Ecto neural progenitor cell (in vitro differentiated cells): ENCODE measurements at places on chromosomes 7 and 10.

- peak; percentile 41 for DNase-seq
Measured at GRCh38 chr10:49116509-49117375, 1.4 kb upstream of the VSTM4 start.

GRCh38 chr7:99313204-99313573 is 12.5 kb upstream of the ARPC1A start:
- no peak for DNase-seq

DNA sequence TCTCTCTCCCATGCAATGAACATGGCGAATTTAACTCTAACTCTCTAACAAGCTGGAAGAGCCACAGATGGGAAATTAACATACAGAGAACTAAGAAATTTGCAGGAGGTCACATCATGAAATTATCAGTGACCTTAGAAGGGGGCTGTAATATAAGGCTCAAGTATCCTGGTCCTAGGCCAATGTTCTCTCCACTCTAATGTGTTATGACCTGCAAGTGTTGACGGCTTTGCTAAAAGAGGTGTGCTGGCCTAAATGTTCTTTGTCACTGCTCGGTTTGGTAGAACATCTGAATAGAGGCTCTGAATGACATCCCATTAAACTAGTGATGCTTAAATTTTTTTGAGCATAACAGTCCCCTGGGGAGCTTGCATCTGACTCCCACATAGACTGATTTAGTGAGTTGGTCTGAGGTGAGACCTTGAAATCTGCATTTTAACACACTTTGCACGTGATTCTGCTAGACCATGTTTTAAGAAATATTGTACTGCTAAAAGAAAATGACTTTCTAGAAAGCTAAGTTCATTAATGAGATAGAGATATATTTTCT is 129.3 kb downstream of the GFRA1 start:
- no peak for DNase-seq

DNA sequence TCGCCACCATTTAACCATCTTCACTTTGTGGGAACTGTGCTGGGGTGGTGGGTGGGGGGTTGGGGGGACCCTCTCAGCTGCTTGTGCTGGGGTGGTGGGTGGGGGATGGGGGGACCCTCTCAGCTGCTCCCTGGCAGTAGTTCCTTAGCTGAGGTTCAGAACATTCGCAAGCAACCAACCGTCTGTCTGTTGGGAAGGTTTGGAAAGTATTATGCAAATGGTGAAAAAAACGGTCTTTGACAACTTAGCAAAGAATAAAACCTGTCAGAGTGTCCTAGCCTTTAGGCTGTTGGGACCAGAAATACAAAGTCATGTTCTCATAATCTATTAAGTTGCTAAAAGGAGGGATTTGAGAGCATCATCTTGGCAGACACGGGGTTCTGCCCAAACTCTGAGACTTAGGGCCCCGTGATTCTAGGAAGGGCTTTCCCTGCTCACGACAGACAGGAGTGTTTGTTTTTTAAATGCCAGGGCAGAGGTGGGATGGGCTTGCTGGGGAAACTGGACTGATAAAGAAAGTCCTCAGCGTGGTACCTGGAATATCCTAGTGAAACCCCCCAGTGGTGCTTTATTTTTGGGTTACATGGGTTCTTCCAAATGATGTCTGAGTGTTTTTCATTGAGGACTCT is 14.1 kb upstream of the SRGN start:
- no peak for DNase-seq

- DNase-seq, result no peak
Measured at GRCh38 chr7:131890176-131890575, 333.7 kb upstream of the PODXL start.

GRCh38 chr7:28479507-28479947 is 67.2 kb downstream of the CREB5 start:
- DNase-seq, result no peak

DNA sequence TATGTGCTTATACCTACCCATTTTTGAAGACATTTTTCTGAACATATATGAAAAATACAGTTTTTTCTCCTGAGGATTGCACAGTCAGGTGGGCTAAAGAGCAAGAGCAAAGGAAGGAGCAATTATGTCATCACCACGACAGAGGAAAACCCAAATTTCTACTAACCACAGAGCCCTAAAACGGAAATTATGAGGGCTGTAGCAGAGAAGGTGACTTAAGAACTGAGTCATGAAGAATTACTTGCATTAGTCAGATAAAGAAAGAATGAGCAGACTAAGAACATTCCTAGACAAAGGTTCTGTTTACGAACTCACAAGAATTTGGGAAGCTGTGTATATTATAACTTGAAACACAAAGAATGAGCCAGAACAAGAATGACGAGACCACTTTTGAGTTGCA is 974.4 kb downstream of the NXPH1 start:
- no peak for DNase-seq

GRCh38 chr10:82091413-82091812 is 216.4 kb downstream of the NRG3 start:
- no peak for DNase-seq

DNA sequence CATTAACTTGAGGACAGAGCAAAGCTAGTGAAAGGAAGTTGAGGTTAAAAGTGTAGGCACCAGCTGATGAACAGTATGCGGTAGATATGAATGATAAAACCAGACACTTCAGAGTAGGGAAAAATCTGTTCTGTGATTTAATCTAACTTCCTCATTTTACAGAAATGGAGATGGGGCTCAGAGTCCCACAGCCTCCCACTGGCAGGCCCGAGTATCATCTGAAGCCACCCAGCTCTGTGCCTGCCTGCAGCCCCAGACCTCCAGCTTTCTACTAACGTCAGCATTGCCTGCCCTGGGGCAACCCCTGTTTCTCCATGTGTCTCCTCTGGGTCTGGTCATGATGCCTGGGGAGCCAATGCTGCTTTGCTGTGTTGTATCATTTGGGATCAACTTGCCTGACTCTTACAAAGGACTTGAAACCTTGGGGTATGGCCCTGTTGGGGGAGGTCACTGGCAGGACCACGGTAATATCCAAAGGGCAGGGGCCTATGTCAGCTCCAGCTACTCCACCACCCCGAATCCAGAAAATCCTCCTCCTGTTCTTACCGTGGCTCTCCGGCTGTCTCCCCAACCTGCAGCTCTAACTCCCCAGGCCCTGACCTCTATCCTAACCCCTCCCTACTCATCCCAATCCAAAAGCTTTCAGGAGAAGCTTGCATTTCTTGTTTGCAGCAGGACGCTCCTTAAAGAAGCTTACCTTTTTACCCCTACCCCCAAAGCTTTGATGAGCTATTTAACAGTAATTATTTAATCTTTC is 56.2 kb upstream of the NPY start:
- DNase-seq, result no peak

- no peak for DNase-seq
Measured at GRCh38 chr10:46029461-46030030, 877 bp downstream of the NCOA4 start.

DNA sequence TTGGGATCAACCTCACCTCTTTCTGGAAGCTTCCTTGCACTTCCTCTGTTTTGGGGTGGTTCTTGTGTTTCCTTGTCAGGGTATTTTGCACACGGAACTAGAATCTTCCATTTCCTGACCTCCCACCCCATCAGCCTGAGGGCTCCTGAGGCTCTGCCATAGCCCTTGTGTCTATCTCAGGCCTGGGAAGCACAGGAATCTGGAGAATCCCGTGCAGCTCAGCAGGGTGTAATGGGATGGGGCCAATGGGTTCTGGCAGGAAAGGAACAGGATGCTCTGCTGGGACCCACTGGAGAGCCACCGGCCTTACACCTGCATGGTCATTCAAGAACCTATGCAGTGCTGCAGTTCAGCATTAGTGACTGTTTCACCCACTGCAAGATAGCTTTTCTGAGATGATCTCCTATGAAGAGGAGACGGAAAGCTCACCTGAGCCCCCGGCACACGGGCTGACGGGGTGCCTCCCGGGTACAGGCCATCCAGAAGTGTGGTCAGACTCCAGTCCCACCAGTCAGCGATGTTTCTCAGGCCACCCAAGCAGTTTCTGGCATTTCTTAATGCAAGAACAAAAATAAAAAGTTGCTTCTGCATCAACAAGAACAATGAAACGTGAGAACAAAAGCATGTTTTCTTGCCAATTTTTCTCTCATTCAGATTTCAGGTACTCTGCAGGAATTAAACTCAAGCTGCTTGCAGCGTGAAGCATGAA is 133.2 kb downstream of the PKD1L1 start:
- DNase-seq, result no peak

- no peak for DNase-seq
Measured at GRCh38 chr10:124052561-124052960, 40.8 kb downstream of the CHST15 start.

DNA sequence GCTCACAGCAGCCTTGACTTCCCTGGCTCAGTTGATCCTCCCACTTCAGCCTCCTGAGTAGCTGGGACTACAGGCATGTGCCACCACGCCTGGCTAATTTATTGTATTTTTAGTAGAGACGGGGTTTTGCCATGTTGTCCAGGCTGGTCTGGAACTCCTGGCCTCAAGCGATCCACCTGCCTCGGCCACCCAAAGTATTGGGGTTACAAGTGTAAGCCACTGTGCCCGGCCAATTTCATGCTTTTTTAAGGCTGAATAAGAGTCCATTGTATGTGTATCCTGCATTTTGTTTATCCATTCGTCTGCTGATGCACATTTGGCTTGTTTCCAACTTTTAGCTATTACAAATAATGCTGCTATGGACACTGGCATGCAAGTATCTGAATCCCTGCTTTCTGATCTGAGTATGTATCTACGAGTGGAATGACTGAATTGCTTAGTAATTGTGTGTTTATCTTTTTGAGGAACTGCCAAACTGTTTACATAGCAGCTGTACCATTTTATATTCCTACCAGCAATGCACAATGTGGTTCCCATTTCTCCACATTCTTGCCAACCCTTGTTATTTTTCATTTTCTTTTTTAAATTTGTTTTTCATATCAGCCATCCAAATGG is 37.3 kb upstream of the TPST1 start:
- no peak for DNase-seq

GRCh38 chr10:48241332-48241731 is 33.2 kb downstream of the FRMPD2 start:
- DNase-seq, result no peak

- DNase-seq, result peak; percentile 38
Measured at GRCh38 chr7:159064816-159065510, 79.7 kb downstream of the VIPR2 start.

- DNase-seq, result no peak
Measured at GRCh38 chr7:43646603-43647338, 63.9 kb downstream of the STK17A start.

DNA sequence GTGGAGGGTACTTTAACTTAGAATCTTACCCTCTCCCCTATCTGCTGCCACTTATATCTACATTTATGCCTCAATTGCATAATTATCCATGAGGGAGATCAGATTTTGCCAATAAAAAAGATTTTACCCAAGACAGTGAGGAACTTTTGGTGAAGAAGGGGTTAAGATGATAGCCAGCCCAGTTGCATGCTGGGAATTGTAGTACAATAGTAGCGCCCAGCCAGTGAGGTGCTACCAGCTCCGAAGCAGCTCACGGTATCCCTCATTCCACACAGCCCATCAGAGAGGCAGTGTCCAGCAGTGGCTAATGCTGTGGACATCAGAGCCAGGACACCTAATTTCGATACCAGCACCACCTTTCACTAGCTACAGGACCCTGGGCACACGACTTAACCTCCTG is 5.9 kb upstream of the LGI1 start:
- peak; percentile 64 for DNase-seq

DNA sequence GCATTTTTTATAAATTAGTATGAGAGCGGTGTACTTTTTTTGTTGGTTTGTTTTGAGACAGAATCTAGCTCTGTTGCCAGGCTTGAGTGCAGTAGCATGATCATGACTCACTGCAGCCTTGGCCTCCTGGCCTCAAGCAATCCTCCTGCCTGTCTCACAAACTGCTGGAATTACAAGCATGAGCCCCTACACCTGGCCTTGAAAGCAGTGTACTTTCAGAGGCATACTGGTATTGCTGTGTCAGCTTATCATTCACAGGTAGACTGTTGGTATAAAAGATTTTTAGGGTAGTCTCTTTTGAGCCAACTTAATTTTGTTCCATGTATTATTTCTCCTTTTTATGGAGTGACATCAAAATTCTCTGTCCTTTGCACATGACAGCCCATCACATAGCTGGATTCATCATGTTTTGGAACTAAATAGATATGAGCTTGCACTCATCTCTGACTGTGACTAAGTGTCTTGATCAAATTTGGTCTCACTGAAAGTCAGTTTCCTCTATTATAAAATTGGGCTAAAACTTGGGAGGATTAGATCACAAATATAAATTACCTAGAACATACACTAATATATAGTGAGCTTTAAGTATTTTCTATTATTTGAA is 12.4 kb downstream of the GNAT3 start:
- DNase-seq, result no peak

GRCh38 chr7:22219739-22220493 is 137.0 kb downstream of the RAPGEF5 start:
- DNase-seq, result no peak

DNA sequence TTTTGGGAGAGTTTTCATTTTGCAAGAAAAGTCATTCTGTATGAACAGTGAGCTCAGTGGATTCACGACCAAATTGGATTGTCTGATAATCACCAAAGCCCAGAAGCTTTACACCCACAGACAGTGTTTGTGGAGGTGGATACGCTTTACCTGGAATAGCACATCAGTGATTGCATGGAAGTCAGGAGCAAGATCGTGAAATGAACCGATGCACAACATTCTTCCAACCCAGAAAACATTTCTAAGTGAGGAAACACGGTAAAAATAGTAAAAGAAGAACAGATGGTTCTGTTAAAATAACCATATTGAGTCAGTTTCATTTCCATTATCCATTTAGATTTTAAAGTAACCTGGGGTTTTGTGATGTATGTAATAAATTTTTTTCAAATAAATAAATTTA is 478.2 kb upstream of the PFKP start:
- no peak for DNase-seq

DNA sequence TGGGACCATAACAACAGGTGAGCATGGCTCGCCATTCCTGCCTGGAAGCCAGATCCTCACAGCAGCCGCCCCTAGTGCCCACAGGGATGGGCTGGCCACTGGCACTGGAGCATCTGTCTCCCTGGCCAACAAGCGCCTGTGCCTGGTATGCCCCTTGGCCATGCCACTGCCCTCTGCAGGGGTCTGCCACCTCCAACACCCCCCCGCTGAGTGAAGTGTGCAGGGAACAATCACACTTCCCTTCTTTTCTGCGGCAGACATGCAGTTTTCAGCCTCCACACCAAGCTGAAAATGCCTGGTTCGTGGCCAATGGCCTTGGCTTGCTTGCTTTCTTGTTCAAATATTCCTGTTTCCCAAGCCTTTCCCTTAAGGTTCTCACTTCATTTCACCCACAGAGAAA is 50.7 kb downstream of the HSPA12A start:
- no peak for DNase-seq

DNA sequence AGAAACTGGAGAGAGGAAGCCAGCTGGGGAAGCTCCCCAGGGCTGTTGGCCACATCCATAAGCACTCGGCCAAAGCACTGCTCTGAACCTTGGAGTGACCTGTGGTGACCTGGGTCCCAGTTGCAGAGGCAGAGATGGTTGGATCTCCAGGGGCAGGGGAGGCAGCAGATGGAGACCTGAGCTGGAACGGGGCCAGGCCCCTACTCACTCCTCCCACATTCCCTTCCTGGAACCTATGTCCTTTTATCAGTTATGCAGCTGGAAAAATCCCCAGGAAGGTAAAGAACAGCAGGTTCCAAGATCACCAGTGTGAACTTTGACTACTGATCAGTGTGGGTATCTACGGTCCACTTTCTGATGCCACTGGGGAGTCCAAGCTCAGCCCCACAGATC is 9.6 kb upstream of the PNLIPRP2 start:
- no peak for DNase-seq

GRCh38 chr10:76735866-76736265 is 901.7 kb downstream of the KCNMA1 start:
- DNase-seq, result no peak

GRCh38 chr7:46208635-46209525 is 287.8 kb upstream of the IGFBP3 start:
- DNase-seq, result peak; percentile 39
